GM12878 (cell line): ENCODE measurements at places on chromosomes 6 and 20.

DNA sequence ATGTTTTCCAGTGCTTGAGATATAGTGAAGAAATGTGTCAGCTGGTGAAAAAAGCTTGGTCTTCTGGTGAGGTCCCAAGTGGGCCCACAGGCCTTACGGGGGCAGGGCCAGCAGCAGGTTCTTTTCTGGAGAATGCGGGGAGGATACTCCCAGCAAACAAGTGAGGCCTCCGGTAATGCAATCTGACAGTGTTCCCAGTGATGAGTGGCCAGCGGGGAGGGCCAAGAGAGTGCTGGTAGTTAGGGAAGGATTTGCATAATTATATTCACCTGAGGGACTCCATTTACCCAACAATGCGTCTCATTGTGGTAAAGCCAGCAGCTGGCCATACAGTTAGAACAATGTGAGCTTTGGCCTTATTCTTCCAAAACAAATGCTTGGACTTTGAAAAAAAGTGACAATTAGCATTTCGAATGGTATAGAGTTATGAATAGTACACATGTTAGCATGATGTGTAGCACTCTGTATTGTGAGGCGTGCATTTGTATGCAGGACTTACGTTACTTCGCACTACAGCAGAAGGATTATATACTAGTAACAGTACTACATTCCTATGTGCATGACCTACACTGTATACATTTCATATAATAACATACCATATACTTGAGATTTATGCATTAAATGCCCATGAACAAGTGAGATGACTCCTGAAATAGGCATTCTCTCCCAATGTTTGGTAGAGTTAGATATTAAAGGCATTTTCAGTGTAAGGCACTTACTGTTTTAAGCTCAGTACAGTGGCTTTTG, 69.8 kb downstream of the MYB start:
- no peak for DNase-seq

DNA sequence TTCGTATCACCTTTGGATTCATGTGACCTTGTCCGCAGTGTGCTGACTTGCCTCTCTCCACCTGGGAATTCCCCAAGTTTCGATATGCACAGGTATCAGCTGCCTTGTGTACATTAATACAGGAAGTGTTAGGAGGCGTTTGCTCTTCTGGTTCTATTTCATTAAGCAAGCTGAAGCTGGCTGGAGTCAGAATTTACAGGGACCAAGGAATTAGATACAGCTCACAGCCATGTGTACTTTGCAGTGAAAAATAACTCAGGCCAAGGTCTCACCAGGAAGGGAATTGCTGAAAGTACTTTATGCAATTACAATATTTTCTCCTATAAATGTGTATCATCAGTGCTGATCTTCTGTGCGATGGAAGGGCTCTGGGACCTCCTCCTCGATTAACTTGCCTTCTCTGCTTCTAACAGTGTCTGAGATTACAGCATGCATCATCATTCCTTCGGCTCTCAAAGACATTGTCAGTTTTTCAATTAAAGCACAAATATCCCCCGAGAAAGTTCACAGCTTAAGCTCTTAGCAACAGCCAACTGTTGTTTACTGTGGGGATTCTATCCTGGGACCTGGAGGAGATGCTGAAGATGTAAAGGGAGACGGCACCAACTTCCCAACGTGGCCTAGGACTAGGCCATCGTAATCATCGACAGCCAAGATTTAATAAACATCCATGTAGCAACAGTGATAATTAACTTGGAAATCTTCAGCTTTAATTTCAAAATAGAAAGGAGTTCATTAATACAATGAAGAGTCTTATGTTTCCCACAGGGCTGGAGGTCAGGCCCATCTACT, 13.8 kb upstream of the TIAM2 start:
- DNase-seq: peak; percentile 15

DNA sequence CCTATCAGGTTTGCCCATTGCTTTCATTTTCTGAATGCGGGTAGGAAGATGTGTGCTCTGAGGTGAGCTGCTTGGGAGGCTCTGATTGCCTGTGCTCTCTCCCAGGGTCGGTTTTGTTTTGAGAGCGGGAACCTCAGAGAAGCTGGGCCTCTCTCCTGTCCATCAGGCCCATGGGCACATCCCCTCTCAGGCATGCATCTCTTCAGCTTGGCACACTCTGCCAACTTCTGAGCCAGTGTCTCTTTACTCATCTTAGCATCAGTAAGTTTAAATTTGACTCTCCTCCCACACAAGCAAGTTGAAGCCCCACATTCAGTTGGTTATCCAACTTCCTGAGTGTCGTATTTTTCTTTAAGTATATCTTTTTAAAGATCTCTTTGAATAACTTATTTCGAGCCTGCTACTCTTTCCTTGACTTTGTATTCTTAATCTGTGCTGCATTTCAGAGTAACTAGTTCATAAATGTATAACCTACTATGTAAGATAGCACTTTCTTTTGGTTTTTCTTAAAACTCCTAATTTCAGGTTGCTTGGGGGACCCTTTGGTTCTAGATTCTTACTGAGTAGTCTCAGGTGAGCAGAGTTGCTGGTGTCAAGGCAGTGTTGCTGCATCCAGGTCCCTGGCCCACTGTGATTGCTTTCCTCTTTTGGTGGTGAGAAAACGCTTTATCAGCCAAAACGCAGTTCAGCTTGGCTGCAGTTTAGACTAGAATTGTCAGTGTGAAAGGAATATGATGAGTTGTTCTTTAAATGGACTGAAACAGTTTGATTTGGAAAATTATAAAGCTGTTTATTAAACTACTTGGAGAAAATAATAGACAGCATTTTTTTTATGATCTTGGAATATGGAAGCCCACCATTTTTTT, 54.8 kb downstream of the SNX9 start:
- DNase-seq: peak; percentile 13

DNA sequence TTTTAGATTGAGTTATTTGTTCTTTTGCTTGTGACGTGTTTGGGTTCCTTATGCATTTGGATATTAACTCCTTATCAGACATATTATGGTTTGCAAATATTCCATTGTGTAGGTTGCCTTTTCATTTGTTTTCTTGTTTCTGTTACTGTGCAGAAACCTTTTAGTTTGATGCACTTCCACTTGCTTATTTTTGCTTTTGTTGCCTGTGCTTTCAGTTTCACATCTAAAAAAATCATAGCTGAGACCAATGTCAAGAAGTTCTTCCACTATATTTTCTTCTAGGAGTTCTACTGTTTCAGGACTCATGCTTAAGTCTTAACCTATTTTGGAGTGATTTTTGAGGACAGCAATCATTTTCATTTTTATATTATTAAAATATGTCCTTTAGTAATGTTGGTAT, 113.5 kb downstream of the EPM2A start:
- no peak for DNase-seq

- DNase-seq: no peak
Measured at GRCh38 chr6:99816795-99817194, 177.2 kb downstream of the MCHR2 start.

- no peak for DNase-seq
Measured at GRCh38 chr20:49187330-49187850, 744 bp downstream of the STAU1 start.

DNA sequence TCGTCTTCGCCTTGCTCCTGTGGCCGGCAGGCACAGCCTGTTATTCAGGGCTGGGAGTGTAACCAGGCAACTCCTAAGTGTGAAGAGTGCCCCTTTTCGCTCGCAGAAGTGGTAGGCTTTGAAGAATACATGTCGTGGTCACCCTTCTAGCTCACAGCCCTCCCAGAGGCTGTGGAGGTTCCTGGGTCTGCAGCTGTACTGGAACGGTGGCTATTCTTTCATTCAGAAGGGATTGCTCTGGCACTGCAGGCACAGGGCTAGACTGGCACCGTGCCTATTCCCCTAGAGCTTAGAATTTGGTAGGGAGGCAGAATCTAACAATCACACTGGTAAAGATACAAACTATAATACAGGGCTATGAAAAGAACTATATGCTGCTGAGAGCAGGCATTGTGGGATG, 1.1 kb upstream of the SRSF12 start:
- no peak for DNase-seq

GRCh38 chr6:52499681-52500236, 77.1 kb downstream of the TRAM2 start:
- no peak for DNase-seq

DNA sequence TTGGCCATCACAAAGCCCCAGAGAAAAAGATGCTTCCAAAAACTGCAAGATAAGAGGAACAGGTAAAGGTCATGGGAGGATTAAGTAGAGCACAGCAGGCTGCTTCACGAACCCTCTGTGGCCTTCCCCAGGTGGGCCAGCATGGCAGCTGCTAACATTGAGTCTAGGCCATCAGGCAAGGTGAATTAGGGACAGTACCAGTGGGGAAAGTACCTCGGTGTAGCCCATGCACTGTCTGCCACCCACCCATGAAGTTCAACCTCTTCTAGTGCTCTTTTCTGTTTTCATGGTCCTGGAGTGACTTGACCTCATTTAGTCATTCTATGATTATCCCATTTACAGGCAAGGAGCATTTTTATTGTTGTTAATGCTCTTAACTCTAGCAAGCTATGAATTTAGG, 108.6 kb upstream of the DUSP22 start:
- DNase-seq: no peak

- DNase-seq: no peak
Measured at GRCh38 chr20:53829255-53829723, 235.7 kb upstream of the ZNF217 start.

GRCh38 chr6:138253731-138254130, 35.4 kb upstream of the PBOV1 start:
- DNase-seq: no peak

DNA sequence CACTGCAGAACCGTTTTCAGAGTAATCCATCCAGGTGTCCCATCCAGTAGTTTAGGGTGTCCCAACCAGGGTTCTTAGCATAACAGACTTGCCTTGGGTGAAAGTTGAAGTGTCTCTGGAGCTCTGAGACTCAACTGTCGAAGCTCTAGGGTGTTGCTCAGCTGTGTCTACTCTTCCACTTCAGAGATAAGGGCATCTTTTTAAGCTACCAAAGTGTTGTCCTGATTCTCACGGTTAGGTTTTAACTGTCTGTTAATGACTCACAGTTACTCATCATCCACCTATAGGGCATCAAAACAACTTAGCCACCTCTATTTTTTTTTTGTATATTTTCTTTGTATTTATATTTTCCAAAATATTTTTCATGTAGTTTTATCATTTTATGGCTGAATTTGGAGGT, 36.9 kb upstream of the TBX18 start:
- DNase-seq: no peak

- no peak for DNase-seq
Measured at GRCh38 chr6:9496837-9497236, 918.0 kb downstream of the TFAP2A start.

DNA sequence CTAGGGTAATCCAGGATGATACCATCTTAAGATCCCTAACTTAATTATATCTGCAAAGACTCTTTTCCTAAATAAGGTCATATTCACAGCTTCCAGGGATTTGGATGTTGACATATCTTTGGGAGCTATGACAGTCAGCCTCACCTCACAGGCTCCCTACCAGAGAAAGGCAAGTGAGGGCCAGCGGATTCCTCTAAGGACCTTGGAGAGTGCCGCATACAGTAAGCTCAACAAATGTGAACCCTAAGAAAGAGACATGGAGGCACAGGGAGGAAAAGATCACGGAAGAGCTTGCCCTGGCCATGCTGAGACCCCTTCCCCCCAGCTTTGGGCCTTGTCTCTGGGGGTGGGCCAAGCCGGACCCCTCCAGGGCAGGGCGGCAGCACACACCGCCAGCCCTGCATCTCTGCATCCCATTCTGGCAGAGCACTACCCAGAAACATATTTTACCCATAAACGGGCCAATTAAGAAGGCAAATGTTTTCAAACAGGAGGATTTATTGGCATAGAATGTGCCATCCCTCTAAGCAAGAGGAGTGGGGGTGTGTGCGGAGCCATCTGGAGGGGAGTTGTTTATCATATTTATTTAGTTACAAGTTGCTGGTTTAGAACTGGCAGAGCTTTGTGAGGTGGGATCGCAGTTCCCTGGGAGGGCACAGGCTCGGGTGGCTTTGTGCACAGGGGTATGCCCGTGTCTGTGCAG, 55.4 kb downstream of the CHMP4B start:
- no peak for DNase-seq

DNA sequence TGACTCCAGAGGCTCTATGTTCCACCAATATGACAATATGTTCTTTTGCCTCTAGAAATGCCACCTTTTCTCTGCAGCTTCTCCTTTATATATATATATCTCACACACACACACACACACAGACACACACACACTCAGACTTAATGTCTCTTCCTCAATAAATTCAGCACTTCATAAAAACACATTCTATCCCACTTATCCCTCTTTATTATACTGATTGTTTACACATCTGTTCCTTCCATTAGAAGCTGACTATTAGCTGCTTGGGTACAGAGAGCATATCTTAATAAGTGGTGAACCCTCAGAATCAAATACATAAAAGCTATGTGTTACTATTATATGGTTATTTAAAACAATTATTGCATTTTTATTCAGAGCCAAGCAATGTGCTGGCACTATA, 23.3 kb downstream of the NRSN1 start:
- DNase-seq: no peak

DNA sequence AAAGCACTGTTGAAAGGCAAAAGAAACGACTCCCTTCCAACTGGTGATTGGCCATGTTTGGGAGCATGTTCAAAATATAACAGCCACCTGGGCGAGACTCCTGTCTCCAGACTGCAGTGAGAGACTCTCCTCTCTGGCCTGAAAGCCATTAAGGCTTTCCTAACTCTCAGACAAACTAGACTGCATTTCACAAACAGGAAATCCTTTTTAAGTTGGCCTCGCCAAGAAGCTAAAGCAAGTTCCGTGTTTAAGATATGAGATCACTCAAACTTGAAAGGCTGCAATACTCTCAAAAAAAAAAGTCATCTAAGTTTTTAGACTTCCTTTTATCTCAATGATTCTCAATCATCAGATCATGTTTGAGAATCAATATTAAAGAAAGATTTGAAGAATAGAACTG, 117.0 kb downstream of the TFAP2A start:
- DNase-seq: no peak

DNA sequence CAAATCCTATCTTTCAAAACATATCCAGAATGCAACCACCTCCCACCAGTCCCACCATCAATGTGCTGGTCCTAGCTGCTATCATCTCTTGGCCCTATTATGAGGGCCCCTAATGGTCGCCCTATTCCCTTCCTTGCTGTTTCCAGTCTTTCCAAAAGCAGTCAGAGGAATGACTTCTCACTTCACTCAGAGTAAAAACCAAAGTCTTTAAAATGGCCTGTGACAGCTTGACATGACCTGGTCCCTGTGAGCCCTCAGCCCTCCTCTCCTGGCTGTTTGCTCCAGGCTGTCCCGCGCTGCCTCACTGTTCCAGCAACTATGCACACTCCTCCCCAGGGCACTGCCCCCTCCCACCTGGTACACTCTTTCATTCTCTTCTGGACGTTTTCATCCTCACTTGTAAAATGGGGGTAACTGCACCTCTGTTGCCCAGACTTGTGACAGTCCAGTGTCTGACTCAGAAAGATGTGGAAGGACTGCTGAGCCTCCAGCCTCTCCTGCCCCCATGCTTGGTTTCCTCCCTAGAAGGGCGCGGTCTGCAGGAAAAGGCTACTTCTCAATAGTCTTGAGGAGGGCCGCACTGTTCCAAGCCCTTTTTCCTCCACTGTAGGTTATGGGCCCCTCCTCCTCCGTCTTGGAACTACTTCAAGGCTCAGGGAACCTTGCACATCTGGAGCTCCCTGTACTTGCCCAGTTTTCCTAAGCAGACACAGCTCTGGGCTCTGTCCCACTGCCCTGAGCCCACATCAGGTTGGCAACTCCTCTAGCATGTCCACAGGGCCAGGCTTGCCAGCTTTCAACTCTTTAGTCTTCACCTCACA, 64.7 kb downstream of the MYH7B start:
- no peak for DNase-seq

- no peak for DNase-seq
Measured at GRCh38 chr6:108039681-108040080, 34.9 kb downstream of the OSTM1 start.
